ENCODE measurements at places on chromosomes 1 and 21. TPM values are rescaled to one million over a fixed set of nuclear protein-coding genes. Genes with fewer than 3 reads are reported as not detected.

DNA sequence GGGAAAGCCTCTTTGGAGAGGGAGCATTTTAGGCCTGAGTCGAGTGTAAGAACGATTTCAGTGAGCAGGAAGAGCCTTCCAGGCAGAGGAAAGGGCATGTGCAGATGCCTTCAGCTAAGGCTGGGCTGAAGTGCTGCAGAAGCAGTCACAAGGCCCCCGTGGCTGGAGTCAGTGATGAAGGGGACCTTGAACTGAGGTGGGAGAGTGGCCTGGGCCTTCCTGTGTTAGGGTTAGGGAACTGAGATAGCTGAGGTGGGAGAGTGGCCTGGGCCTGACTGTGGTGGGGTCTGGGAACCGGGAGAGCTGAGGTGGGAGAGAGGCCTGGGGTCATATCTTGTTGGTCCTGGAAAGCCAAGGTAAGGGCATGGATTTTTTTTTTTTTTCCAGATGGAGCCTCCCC, 50.9 kb upstream of the ETV3 start:
- H3K27me3 ChIP-seq = peaks cover 6% of the 10 kb centered on the region
- H3K27ac ChIP-seq = no peak overlapping the region
- no peak overlapping the region for H3K4me3 ChIP-seq
- peaks cover 10% of the 10 kb centered on the region for H3K4me1 ChIP-seq
- H3K36me3 ChIP-seq = no peaks in the 10 kb centered on the region
- no peak for DNase-seq

GRCh38 chr1:51515982-51516648, 3.0 kb downstream of the EPS15 start:
- no peak for DNase-seq
- H3K4me1 ChIP-seq = peaks cover 21% of the 10 kb centered on the region
- H3K4me3 ChIP-seq = peak overlapping the region; percentile 55
- no peak overlapping the region for H3K27ac ChIP-seq
- H3K36me3 ChIP-seq = no peaks in the 10 kb centered on the region

- H3K36me3 ChIP-seq = peaks cover 4% of the 10 kb centered on the region
- no peaks in the 10 kb centered on the region for H3K27me3 ChIP-seq
- no peak overlapping the region for H3K4me3 ChIP-seq
- H3K27ac ChIP-seq = no peak overlapping the region
Observed at GRCh38 chr21:43973634-43973955, 38.5 kb upstream of the TRAPPC10 start.

DNA sequence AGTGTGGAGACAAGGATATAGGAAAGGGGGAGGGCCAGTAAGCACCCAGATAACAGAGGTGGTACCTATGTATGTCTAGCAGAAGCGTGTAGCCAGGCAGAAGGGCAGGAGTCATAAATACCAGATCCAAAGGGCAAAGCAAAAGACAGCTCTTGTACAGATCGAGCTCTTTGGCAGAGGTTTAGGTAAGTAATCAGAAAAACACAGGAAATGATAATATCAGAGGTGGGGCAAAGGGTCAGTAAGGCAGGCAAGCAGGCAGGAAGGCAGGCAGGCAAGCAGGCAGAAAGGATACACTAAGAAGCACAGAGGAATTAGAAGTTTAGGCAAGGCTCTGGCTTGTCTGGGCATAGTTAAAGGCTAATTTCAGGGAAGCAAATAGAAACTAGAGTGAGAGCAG, 22.7 kb upstream of the SLFNL1 start:
- peaks cover 8% of the 10 kb centered on the region for H3K36me3 ChIP-seq
- H3K4me1 ChIP-seq = no peaks in the 10 kb centered on the region
- H3K27me3 ChIP-seq = no peaks in the 10 kb centered on the region
- H3K27ac ChIP-seq = peak overlapping the region; percentile 91

GRCh38 chr21:26119906-26120305, 50.7 kb downstream of the APP start:
- no peak overlapping the region for H3K4me3 ChIP-seq
- H3K36me3 ChIP-seq = no peaks in the 10 kb centered on the region
- H3K4me1 ChIP-seq = peaks cover 60% of the 10 kb centered on the region
- H3K27me3 ChIP-seq = no peaks in the 10 kb centered on the region
- H3K27ac ChIP-seq = no peak overlapping the region

DNA sequence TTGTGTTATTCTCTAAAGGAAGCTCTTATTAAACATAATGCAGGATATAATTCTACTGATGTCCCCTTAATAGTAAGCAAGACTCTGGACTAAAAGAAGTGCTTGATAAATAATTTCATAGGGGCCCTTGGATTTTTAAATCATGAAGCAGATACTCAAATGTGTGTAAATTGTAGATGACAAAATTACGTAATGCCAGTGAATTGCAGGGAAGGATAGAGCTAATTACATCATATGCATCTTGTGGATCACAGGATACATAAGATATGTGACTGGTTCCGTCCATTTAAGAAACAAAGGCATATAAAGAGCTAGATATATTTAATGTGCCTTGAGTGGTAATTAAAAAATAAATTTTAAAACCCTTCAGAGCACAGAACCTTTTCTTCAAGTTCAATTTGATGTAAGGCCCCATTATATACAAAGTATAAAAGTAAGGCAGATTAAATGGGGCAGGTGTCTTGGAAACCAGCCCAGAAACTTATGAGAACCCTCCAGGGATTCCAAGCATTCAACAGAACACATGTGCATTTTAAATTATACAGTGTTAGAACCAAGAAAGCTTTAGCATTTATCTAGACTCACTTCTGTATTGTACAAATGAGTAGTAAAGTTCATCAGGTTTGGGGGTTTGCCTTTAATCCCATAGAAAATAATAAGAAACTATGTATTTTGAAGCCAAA, 190.4 kb downstream of the NCAM2 start:
- no peaks in the 10 kb centered on the region for H3K4me1 ChIP-seq
- no peak overlapping the region for H3K4me3 ChIP-seq
- no peak overlapping the region for H3K27ac ChIP-seq
- H3K27me3 ChIP-seq = no peaks in the 10 kb centered on the region

GRCh38 chr1:205312866-205313562, 8.5 kb downstream of the NUAK2 start:
- peak overlapping the region; percentile 96 for H3K27ac ChIP-seq
- H3K36me3 ChIP-seq = peaks cover 11% of the 10 kb centered on the region
- H3K4me1 ChIP-seq = peaks cover 79% of the 10 kb centered on the region
- H3K4me3 ChIP-seq = peak overlapping the region; percentile 85
- DNase-seq = no peak

- H3K4me1 ChIP-seq = peaks cover 8% of the 10 kb centered on the region
- no peak overlapping the region for H3K4me3 ChIP-seq
- no peak overlapping the region for H3K27ac ChIP-seq
- no peaks in the 10 kb centered on the region for H3K27me3 ChIP-seq
Observed at GRCh38 chr1:101356604-101357443, 120.0 kb downstream of the S1PR1 start.

- H3K4me1 ChIP-seq = no peaks in the 10 kb centered on the region
- H3K36me3 ChIP-seq = no peaks in the 10 kb centered on the region
- H3K27me3 ChIP-seq = peaks cover 3% of the 10 kb centered on the region
Observed at GRCh38 chr1:12665511-12665910, 21.6 kb downstream of the AADACL4 start.

GRCh38 chr1:1144122-1144842, 28.4 kb upstream of the C1orf159 start:
- DNase-seq = no peak
- no peaks in the 10 kb centered on the region for H3K27me3 ChIP-seq
- H3K27ac ChIP-seq = no peak overlapping the region
- no peaks in the 10 kb centered on the region for H3K36me3 ChIP-seq
- no peak overlapping the region for H3K4me3 ChIP-seq

GRCh38 chr1:5620997-5621396, 371.2 kb downstream of the NPHP4 start:
- no peaks in the 10 kb centered on the region for H3K4me1 ChIP-seq
- no peak overlapping the region for H3K4me3 ChIP-seq
- H3K27me3 ChIP-seq = no peaks in the 10 kb centered on the region

DNA sequence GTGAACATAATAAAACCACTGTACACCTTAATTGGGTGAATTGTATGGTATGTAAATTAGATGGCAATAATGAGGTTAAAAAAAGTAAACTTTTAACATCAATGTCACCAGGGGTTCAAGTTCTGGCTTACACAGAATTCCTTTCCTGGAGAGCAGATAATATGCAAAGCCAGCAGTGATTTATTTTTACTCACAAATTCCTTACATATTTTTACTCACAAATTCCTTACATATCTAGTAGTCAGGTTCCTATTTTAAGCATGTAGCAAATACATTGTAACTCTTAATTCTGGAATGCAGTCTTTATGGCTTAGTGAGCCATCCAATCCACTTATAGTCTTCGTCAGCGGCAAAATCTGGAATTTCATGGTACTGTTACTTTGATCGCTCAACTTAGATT, 1.3 kb upstream of the UBE4B start:
- no peaks in the 10 kb centered on the region for H3K27me3 ChIP-seq
- DNase-seq = no peak
- H3K36me3 ChIP-seq = no peaks in the 10 kb centered on the region
- peaks cover 37% of the 10 kb centered on the region for H3K4me1 ChIP-seq

- H3K36me3 ChIP-seq = no peaks in the 10 kb centered on the region
- no peak overlapping the region for H3K4me3 ChIP-seq
- H3K27me3 ChIP-seq = no peaks in the 10 kb centered on the region
- DNase-seq = no peak
Observed at GRCh38 chr1:203173566-203173965, 2.1 kb downstream of the MYBPH start.

DNA sequence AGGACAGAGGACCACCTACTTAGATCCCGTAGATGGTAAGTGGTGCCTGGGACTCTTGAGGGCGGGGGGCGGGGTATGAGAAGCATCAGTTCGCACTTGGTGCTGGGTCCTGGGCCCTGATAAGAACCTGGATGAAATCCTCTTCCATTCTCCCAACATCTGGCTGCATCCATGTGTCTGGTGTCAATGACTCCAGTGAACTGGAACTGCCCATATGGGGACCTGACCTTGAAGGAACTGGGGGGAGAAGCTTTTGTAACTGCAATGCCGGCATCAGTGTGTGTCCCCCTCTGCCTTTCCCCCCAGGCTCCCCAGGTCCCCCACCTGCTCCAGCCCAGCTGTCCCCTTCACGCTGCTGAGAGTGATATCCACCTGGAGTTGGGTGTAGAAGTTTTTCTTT, 49.7 kb upstream of the EPB41 start:
- DNase-seq = no peak
- H3K4me1 ChIP-seq = peaks cover 21% of the 10 kb centered on the region
- H3K27me3 ChIP-seq = peaks cover 3% of the 10 kb centered on the region
- H3K27ac ChIP-seq = no peak overlapping the region
- H3K36me3 ChIP-seq = no peaks in the 10 kb centered on the region

Gene TAL1
- 0.11 TPM for total RNA-seq

Gene CD48
- not detected for total RNA-seq

Gene C1orf87
- total RNA-seq = not detected

Gene AK4
- 12.0 TPM for total RNA-seq

Gene SELP
- total RNA-seq = not detected

Gene TRNP1
- total RNA-seq = 18.7 TPM

Gene C1orf185
- not detected for total RNA-seq
